ENCODE measurements at places on chromosomes 7 and 10.

- no peak for DNase-seq
These were observed 67.9 kb upstream of the PDZD8 start for GRCh38 chr10:117442944-117443685.

GRCh38 chr7:25124465-25125136, 459 bp downstream of the CYCS start:
- DNase-seq: no peak

DNA sequence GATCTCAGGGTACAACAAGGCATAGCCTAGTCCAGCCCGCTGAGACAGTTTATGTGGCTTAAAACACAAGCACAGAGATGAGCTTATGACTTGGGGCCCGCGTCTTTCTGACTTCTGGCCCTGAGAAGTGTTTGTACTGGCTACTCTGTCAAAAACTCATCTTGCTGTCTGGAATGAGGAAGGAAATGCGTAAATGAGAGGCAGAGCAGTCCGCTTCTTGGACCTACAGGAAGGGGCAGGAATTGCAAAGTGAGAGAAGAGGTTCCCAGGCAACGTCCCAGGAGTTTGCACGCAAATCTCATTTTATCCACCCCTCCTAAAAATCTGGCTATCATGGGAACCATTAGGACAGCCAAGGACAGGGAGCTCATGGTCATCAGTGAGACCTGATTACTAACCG, 5.5 kb downstream of the ANXA11 start:
- no peak for DNase-seq

- no peak for DNase-seq
These were observed 12.3 kb downstream of the SVIL start for GRCh38 chr10:29622382-29622922.

- DNase-seq: no peak
These were observed 14.4 kb upstream of the PANK1 start for GRCh38 chr10:89659143-89660131.

- DNase-seq: no peak
These were observed 49.1 kb downstream of the GATA3 start for GRCh38 chr10:8103543-8103942.

- DNase-seq: no peak
These were observed 232.6 kb upstream of the FERD3L start for GRCh38 chr7:19377611-19378344.
